KBM-7 (cell line): ENCODE measurements at places on chromosomes 2 and 18.

DNA sequence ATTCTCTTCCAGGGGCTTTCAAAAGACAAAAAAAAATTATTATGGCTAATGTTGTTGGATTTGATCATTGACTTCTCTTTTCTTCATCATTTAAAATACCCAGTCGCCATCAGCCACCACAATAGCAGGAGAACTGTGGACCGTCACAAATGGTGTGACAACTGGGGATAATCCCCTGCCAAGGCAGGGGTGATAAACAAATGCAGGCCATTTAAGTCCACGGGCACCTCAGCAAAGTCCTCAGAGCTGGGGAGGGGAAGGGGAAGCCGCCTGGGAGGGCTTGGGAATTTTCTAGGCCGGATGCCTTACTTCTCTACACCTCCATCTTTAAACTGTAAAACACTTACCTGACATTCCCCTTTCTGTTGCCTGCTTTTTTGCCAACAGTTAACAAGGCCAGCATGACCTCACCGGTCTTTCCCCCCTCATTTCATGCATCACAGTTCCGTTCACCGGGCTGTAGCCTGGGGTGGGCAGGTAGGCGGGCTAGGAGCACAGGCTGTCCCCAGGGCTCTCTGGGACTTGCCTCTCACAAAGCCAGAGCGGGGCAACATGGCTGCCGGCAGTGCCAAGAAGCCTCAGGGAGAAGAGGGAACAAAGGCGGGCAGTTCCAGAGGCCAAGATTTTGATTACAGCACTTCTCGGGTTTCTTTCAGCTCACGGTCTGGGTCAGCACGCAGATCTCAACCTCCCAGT, 820.4 kb downstream of the BCL11A start:
- no peak for DNase-seq

DNA sequence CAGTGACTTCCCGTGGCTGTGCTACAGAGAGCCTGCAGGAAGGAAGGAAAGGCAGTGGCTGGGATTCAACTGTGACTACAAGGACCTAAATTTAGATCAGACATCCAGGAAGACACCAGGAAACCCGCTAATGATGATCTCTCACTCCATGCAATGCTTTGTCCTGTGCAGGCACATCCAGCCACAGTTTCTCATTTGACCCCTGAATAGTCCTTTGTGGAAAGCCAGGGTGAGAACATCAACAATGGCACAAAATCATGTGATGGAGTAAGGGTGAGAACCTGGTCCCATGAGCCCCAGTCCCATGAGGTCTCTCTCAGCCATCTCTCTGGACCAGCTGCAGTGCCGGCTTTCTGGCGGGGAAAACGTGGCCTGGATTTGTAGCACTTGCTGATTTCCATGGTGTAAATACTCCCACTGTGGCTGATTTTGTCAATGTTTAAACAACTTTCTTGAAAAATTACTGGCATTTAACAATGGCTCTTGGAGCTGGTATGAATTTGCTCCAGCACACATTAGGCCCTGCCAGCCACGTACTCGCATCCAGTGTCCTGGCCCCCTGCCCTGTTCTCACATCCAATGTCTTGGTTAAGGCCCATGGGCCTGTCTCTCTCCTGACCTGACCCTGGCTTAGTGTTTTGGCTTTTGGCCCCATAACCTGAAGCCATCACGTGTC, 159.0 kb upstream of the HAAO start:
- peak; percentile 60 for DNase-seq

DNA sequence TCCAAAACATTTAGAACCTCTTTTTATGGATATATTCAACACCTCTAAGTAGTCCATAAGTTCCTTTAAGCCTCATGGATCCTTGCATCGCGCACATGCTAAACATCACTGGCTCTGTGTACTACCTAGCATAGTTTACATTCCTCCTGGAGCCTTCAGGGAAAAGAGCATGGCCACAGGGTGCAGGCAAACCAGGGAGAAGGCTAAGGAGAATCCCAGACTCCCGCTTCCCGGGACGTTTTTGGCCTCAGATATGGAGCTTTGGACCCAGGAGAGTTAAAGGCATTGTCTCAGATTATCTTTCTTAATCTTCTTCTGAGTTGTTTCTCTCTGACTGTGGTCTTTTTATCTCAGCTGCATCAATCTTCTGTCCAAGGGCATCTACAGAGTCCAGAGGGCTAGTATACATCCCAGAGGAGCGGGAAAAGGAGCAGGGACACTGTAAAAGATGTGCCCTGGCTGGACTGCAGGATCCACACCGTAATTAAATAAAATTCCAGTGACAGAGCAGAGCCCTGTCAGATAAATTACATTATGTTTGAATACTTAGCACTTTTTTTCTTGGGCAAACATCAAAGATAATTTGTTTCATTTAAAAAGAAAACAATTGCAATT, 36.9 kb downstream of the RIT2 start:
- DNase-seq = no peak

DNA sequence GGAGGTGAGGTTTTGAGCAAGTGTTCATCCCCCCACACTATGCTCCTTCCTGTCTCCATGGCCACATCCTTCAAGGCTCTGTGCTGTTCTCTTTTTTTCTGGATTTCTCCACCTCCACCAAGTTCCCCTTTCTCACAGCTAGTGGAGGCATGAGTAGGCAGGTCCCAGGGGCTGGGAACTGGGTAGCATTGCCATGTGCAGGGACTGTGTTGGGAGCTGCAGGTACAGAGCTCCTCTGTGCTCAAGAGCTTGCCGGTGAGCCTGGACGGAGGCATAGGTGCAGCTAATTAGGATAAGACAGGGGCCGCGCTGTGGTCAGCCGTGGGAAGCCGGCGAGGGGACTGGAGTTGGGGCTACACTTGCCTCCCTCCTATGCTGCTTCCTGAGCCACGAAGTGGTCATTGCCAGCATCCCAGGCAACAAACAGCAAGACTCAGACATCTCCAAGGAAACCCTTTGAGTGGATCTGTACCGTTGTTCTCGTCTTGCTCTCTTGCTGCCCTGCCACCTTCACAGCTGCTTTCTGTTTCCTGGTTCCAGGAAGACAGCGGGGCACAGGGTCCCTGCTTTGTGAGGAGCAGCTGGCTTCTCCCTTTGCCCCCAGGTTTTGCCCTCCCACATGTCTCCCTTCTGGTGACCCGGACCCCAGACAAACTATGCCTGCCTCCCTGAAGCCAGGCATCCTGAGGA, 36.9 kb downstream of the ATOH8 start:
- DNase-seq = peak; percentile 87

GRCh38 chr2:105627534-105627933, 117.2 kb upstream of the NCK2 start:
- DNase-seq = no peak

DNA sequence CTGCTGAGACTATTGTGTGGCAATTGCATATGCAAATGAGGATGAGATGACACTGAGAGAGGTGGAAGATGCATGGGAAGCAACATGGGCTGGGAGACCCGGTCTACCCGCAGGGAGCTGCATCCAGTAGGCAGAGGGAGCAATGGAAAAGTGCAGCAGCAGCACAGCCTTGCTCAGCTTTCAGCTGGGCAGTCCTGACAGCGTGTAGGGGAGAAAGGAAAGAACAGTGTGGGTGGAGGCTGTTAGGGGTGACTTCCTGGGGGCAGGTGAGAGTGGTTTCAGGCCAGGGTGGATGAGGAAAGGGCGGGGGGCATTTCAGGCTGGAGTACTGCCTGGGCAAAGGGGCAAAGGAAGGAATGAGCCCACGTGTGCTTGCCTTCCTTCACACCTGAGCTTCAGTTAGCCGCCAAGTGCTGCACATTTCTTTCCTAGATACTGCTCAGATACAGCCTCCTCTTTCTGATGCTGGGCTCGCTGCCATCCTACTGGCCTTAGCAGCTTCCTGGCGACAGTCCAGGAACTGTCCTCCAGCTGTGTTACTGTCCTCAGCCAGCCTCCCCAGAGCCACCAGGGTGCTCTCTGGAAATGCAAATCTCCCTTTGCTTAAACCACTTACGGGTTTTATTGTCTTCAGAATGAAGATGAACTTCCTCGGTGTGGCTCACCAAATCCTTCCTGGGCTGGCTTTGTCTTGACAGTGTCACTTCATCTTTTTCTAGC, 276.3 kb downstream of the TSN start:
- peak; percentile 89 for DNase-seq

DNA sequence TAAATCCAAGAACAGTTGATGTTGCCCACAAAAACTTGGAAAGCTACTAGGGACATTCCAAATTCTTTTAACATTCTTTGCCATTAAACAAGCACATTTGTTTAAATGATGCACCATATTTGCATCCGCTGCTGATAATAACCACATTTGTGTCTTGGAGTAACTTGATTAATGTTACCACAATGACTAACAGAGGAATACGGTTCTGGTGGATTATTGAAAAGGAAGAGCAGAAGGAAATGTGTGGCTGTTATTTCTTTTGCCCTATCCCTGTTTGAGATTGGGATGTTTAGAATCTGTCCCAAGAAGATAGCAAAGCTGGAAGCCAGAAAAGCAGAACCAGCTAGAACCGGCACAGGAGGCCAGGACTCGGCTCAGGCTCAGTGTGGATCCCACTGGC, 39.2 kb upstream of the RASGRP3 start:
- no peak for DNase-seq

GRCh38 chr18:79395761-79396404, at the start of gene NFATC1:
NFATC1 (plus strand) TSS chr18:79395930; CDS start chr18:79396225, 295 bp downstream.
- DNase-seq = peak; percentile 49

GRCh38 chr2:231672617-231673347, 35.5 kb upstream of the PTMA start:
- DNase-seq = peak; percentile 80

DNA sequence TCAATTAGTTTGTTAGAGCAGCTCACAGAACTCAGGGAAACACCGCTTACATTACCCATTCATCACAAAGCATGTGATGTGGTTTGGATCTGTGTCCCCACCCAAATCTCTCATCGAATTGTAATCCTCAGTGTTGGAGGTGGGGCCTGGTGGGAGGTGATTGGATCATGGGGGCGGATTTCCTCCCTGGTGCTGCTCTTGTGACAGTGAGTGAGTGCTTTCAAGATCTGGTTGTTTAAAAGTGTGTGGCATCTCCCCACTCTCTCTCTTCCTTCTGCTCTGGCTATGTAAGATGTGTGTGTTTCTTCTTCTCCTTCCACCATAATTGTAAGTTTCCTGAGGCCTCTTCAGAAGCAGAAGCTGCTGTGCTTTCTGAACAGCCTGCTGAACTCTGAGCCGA, 63.5 kb upstream of the AGPS start:
- peak; percentile 26 for DNase-seq

DNA sequence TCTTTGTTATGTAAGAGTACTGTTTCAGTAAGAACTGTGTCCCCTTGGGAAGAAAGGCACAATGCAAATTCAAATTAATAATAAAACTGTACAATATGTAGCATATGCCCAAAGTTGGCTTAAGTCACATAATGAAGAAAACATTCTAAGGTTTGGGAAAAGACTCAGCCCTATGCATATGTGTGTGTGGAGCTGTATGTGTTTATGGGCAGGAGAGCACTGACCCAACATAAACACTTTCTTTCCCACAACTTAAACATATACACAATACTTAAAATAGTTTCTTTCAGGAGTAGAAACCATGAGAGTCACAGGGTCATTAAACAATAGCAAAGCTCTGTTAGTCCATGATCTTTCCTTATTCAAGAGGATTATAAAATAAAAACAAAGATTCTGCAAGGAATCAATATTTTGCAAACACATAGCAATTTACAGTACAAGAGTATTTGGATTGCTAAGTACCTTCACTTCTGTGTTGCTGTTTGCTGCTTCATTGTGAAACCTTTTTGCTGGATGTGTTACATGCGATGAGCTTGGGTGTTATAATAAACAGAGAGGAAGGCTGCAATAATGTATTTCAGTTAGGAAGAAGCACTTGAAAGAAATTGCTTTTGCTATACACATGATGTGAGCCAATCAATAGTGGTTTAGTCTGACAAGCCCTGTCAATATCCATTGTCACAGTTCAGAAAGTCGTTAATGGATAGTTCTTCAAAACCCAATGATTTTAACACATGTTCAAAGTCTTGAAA, 347.3 kb downstream of the ARHGAP15 start:
- DNase-seq = no peak

- DNase-seq = no peak
Observed at GRCh38 chr2:112483042-112483473, 1.1 kb downstream of the TTL start.

GRCh38 chr2:34251578-34251977, 652.5 kb upstream of the FAM98A start:
- no peak for DNase-seq

DNA sequence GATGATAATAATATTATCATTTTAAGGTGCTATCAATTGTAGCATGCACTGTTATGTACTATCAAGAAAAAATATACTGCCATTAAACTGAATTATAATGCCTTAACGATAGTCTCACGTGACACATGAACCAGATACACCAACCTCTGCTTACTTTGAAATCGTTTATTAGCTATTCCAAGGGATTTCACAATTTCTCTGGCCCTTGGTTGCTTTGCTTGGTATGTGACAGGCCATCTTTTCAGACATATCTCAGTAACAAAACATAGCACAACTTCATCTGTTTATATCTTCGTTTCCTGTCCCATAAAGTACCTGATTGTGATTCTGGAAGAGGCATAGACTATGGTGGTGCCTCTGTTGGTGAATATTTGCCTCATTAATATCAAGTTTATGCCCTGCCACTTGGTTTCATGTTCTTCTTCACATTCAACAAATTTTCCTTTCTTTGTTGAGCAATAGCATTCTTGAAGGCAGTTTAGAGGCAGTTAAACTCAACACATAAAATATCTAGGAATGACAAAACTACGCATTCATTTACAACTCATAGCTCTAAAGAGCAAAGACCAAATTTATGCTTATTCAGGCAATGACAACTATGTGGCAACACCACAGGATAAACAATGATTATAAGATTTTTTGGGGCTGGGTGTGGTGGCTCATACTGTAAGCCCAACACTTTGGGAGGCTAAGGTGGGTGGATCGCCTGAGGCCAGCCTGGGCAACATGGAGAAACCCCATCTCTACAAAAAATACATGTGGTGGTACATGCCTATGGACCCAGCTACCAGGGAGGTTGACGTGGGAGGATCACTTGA, 84.3 kb downstream of the MCFD2 start:
- DNase-seq = no peak

DNA sequence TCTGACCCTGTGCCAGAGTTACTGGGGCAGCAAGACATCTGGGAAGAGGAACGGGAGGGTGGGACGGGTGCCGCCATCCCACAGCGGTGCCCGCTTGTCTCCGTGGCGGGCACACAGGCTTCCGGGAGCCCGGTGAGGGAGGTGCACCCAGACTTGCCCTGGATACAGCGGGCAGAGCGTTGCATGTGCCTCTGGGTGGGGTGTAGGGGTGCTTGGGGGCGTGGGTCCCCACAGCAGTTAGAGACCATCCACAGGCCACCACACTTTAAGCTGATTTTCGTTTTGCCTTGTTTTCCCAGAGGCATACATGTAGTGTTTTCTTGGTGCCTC, 45.1 kb downstream of the SH3BP4 start:
- DNase-seq = no peak

GRCh38 chr2:187422282-187422681, 25.8 kb downstream of the CALCRL start:
- DNase-seq = no peak

GRCh38 chr2:160085662-160086061, 23.2 kb upstream of the PLA2R1 start:
- DNase-seq = peak; percentile 6

DNA sequence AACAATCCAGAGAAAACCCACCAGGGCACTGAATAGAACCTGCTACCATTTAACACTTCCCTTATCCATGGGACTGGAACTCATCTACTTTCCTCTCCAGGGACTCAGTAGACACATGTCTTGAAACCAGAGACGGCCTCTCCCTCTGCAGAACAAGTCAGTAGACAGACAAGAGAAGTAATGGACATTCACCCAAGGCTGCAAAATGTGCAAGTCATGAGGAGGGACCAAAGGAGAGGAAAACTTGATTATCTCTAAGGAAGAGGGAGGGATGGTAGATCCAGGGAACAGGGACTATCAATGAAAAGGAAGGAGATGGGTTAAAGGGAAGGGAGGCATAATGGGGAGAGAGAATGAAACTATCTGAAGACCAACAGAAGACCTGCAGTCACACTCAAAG, 5.3 kb upstream of the TTC39C start:
- no peak for DNase-seq
